ENCODE measurements at places on chromosomes 7 and 10.

DNA sequence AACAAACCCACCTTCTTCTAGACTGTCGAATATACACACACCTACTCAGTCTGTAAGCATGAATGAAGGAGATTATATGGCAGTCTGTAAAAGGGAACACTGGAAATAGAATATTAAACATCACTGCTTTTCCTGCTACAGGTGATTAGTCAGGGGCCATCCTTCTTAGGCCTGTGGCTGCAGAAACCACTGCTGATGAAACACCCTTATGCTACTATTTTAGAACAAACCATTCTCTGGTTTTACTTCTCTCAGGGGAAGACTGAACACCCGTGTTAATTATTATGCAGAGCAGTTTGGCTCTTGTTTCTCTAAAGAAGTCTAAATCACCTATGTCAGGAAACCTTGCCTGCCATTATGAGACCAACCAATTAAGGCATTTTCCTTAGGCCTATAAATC, 351.1 kb upstream of the KLF6 start:
- DNase-seq = no peak

GRCh38 chr7:98137826-98138151, 31.1 kb downstream of the LMTK2 start:
- DNase-seq = peak; percentile 12

GRCh38 chr10:26755443-26755903, 58.0 kb downstream of the PDSS1 start:
- DNase-seq = no peak

- no peak for DNase-seq
These were observed 17.4 kb downstream of the IRF5 start for GRCh38 chr7:128954830-128955802.

- DNase-seq = no peak
These were observed 190.3 kb upstream of the SHH start for GRCh38 chr7:156002362-156003066.

- no peak for DNase-seq
These were observed 224.6 kb downstream of the RELN start for GRCh38 chr7:103764901-103765300.

GRCh38 chr7:12107841-12108254, 103.2 kb upstream of the TMEM106B start:
- DNase-seq = no peak

DNA sequence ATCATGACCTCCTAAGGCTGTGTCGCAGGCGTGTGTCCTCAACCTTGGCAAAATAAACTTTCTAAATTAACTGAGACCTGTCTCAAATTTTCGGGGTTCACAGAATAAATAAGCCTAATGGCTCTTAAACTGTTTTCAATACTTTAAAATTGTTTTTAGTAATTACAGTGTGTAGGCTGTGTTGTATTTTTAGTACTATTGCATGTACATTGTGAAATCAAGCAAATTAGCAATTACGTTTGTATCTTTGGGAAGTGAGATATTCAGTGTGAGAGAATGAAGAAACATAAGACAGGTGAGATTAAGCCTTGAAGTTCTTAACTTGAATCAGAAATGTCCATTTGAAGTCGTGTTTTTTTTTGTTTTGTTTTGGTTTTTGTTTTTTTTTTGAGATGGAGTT, 4.8 kb upstream of the AKR1B10 start:
- DNase-seq = no peak

DNA sequence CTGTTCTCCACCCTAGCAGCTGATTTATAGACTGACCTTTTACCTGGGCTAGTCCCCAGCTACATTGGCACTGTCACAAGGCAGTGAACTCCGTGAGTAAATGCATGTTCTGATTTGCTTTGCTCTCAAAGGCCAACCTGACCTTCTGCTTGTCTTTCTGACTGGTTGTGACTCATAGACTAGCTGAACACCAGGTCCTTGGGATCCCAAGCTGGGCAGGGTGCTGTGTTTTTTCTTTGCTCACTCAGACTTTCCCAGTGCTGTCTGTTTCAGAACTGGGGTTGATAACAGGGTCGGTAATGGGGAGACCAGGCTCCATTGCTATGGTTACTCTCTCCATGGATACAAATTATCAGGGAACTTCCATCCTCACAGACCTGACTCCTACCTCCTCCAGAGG, 35.0 kb downstream of the EVX1 start:
- no peak for DNase-seq

DNA sequence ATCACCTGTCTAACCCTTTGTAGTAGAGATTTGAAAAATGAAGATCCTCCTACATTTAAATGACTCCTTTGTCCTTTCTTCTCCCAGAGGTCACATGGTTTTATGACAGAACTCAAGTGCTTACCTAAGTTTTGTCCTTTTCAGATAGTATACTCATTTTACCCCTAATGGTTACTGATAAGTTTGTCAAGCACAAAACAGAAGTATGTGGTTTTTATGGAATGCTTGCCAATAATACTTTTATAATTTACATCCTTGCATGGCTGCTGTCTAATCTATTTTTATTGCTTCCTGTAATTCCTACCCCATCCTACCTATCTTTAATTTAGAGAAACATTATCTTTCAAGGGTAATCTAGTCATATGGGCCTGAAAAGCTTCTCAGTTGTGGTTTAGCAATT, 37.5 kb downstream of the HELLS start:
- DNase-seq = no peak

DNA sequence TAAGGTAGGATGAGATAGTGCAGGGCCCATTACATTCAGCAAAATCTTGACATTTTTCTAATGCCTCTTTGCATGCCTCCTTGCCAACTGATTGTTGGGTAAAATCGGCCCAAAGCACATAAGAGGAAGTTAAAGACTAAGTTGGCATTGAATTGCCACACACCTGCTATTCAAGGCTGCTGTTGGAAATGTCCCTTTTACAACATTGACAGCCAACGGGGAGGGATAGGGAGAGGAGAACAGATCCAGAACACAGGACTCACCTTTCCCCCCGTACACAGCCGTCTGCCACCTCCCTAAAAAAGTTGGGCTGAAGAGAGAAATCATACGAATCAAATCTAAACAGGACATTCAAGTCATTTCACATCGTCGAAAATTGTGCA, 695 bp downstream of the FAM237B start:
- DNase-seq = no peak

DNA sequence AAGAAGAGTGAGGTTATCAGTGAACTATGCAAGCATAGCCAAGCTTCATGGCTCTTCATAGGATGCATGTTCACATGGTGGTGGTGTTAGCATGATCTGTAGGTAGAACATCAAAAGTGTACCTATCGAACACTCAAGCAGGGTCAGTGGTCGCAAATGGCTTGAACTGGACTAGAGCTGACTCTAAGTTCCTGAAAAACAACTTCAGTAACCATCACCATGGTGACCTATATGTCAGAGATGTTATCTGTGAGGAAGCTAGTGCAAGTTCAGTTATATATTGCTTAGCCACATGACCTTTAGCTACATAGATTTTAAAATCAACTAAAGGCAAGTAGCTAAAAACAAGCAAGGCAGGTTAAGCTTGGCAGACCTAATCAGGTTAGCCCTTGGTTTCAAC, 163.1 kb upstream of the AGR3 start:
- no peak for DNase-seq

DNA sequence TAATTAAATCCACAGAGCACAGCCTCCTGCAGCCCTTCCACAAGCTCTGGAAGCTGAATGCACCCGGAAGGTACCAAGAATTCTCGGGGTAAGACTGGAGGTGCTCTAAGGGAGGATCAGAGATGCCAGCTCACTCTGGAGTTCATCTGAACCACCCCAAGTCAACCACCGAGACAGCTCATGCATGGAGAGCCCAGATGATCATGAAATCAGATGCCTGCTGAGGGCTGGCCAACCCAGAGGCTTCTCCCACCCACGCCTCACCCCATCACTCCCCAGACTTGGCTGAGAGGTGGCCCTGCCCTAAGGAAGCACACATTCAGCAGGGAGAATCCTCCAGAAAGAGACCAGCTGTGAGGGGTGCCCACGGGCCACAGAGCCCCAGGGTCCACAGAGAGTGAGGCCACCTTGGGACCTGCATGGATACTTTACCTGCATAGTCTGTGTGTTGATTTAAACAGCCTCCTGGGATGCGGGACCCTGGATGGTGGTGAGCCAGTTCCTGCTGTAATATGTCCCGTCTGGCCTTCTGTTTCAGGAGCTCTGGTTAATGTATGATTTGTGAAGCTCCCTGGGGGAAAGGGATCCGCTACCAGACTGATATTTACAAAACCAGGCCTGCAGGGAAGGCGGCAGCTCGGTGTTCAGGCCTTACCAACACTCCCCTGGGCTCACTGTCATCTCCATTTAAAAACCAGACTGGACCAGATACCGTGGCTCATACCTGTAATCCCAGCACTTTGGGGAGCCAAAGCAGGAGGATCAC, 64.9 kb downstream of the INSIG1 start:
- no peak for DNase-seq

DNA sequence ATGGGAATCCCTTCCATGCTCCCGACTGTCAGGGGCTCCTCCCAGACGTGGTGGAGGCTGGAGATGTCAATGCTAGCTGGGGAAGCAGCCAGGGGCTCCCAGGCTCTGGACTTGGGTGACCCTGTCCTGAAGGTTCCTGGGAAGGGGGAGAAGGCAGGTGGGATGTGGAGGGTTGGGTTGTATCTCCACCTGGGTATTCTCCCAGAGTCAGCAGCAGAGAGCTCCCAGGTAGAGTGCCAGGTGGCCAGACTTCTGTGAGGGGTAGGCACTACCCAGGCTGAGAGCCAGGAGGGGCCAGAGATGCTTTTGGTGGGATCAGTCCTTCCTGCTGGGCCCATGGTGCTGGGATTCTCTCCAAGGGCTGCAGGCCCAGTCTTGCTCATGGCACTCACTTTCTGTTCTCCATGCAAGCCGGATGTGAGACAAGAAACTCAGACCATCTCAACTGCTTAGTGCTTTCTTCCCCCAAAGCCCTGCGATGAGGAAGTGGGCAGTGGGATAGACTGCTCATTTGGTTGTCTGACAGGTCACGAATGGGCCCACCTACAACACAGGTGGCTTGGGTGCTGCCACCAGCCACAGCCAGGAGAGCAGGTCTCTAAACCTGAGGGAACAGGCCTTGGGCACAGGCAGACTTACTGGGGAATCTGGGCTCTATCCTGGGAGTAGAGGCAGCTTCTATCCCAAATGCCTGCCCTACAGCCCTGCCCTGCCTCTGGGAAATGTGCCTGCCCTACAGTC, 52.5 kb upstream of the CAMK2B start:
- no peak for DNase-seq

- no peak for DNase-seq
These were observed 37.0 kb downstream of the PPP2R2D start for GRCh38 chr10:131937836-131938235.

GRCh38 chr10:6228647-6229046, 25.9 kb downstream of the PFKFB3 start:
- DNase-seq = no peak

DNA sequence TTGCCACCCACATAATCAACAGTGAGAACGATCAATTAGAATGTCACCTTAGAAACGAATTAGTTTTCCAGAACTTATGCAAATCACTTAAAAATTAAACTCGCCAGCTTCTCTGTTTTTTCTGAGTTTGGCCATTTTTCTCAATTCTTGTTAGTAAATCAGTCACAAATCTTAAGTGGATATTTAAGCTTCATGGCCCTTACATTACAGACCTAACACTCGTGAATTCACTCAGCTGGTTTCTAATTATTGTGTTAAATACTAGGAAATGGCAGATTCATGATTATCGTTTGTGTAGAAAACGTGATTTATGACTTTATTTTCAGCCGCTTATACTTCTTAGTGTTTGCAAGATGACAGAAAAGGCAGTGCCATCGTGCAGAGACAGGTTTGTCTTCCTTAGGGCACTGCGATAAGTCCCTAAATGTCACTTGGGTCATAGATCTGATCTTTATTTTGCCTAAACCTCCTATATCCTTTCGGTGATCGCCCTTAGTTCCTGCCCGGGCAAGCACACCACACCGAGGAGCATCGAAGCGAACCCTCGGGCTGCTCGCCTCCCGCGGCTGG, 587 bp upstream of the CELF2 start:
- no peak for DNase-seq

- DNase-seq = no peak
These were observed 11.8 kb upstream of the CAMK2G start for GRCh38 chr10:73886085-73886529.

DNA sequence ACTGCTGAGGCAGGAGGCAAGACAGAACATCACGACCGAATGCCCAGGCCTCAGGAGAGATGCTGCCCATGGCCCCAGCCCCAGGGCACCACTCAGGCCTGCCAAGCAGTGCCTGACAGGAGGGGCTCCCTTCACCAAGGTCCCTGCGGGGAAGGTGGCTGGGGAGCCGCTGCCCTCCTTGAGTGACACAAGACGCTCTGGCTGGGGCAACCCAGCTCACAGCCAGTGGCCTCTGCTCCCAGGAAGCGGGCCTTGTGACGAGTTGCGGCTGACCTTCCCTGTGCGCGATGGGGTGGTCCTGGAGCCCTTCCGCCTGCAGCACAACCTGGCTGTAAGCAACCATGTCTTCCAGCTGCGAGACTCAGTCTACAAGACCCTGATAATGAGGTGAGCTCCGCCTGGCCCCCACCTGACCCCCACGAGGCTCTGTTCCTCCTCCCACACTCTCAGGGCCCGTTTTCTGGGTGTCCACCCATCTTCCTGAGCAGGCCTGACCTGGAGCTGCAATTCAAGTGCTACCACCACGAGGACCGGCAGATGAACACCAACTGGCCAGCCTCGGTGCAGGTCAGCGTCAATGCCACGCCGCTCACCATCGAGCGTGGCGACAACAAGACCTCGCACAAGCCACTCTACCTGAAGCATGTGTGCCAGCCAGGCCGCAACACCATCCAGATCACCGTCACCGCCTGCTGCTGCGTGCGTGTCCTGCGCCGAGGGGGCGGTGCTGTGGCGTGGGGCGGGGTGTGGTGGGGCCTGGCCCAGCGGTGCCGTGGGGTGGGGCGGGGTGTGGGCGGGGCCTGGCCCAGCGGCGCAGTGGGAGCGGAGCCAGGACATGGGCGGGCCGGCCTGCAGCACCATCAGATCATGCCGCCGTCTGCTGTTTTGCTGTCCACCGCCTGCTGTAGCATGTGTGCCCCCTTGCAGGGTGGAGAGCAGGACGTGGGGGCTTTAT, 12.8 kb downstream of the ZMIZ2 start:
- no peak for DNase-seq

DNA sequence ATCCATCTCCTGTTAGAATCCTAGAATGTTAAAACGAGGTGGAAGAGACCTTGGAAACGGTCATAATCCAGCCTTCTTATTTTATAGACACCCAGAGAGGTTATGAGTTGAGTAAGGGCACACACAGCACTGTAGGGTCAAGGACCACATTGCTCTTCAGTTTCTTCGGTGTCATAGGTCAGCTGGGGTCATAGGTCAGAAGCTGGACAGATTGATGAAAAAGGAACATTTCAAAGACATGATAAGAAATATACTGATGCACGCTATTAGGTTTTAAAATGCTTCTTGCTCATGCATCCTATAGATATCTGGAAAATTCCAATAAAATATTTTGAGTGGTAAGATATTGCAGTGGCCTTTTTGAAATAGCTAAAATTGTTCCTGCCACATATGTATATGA, 60.0 kb upstream of the BMS1 start:
- DNase-seq = no peak

DNA sequence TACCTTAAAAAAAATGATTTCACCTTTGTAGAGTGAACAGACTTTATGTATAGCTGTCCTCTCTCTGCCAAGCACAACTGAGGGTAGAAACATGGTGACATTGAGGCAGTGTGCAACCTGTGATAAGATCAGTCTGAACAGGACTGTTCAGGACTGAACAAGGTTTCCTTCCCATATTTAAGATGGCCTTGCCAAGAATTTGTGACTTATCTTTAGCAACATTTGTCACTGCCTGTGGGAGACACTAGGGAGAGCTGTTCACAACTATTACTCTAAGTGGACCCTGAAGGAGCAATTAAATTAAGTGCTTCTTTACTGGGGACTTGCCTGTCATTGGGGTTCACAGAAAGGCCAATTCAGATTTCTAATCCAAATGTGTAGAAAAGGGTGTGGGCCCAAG, 6.7 kb downstream of the OR13A1 start:
- DNase-seq = peak; percentile 21

- DNase-seq = no peak
These were observed 5.0 kb downstream of the SEPTIN7 start for GRCh38 chr7:35805876-35806275.
